ENCODE measurements at places on chromosomes 7 and 10. TPM values are rescaled to one million over a fixed set of nuclear protein-coding genes. Genes with fewer than 3 reads are reported as not detected.

Gene TUBAL3
- total RNA-seq: not detected

Gene WDR86
- 3.1 TPM for total RNA-seq

Gene CAMK2B
- total RNA-seq: 0.22 TPM

Gene CEP55
- total RNA-seq: 1.3 TPM

Gene PRKCQ
- 0.14 TPM for total RNA-seq

Gene OPN1SW
- not detected for total RNA-seq

Gene PPP1R17
- total RNA-seq: not detected

Gene TAS2R41
- 0.29 TPM for total RNA-seq

Gene PRR15
- 0.43 TPM for total RNA-seq

Gene IKZF5
- 5.6 TPM for total RNA-seq

Gene MOSPD3
- total RNA-seq: 9.0 TPM

Gene CFAP46
- total RNA-seq: not detected

Gene LMOD2
- total RNA-seq: not detected

Gene MAPK8
- 75.0 TPM for total RNA-seq

Gene CPXM2
- 0.72 TPM for total RNA-seq

Gene ITPRID1
- not detected for total RNA-seq

Gene LDB3
- under 0.01 TPM for total RNA-seq

Gene TEX36
- total RNA-seq: not detected

Measured in placental pericyte (primary cell).